Amygdala (tissue), 56 donors: ENCODE measurements at places on chromosomes 6 and 20.

DNA sequence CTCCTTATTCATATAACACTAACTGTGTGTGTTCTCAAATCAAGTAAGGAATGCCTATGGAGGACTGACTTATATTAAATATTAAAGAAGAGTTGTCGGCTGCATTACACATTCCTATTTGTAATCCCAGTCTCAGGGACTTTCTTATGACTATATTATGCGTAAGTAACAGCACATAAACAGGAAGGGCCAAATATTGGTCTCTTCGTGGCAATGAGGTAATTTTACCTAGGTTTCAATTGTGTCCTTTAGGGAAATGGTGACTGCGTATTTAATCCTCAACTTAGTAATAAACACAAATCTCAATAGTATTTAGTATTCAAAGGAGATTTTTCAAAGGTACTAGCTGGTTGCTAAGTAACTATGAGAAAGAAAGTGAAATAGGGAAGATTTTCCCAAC is 22.8 kb upstream of the EPM2A start:
- no peak for DNase-seq

DNA sequence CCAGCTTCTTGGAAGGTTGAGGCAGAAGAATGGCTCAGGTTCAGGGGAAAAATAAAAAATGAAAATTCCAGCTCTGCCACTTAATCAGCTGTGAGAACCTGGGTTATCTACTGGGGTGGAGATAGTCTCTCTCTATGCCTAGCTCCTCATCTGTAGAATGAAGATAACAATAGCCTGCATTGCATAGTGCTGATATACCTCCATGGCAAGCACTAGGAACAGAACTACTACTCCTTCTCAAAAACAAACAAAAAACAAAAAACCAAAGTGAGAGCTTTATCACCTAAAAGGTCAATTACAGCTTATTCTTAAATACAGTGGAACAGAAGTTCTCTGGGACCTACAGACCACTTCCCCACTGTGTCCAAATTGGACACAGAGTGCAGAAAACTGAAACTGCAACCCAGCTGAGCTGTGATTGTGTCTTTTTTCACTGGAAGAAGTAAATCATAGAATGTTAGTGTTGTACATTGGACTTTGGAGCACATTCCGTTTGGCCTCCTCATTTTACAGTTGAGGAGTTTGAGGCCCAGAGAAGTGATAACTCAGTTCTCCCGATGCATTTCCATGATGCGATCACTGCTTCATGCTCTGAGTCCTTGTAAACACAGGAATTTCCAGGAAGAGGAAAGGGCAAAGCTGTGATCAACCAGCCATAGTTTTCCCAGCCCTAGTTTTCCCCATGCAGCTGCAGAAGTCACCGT is 23.3 kb downstream of the MTFR2 start:
- no peak for DNase-seq

GRCh38 chr20:35273449-35274171 is 4.3 kb downstream of the MMP24OS start:
- DNase-seq = peak; percentile 19

DNA sequence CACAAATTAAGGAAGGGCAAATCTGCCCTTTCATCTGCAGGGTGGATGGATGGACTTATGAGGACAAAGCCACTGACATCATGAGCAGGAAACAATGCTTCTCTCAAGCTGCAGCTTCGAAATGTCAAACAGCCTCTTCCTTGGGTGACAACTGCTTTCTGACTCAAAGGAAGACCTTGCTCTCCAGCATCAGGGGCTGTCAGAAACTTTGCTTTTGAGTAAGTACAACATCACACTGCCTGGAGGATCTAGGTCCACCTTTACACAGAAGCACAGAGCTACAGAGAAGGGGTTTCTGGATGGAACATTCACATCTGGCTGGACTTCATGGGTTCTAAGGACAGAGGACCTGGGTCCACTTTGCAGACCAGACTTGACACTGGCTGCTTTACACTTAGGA is 5.9 kb downstream of the CST1 start:
- DNase-seq = no peak

DNA sequence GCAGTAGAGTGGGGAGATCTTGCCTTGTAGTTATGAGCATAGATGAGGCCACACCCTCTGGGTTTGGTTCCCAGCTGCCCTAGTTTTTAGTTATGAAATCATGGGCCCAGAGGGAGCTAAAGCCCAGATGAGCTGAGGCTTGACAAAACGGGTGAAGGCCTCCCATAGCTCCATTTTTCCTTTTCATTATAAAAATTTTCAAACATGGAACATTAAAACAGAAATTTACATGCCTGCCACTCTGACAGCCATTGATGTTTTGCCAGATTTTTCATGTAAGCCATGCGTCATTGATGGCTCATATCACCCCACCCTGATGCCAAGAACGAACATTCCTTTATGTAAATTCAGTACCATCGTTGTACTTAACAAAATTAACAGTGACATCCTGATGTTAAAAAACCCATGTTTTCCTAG is 67.9 kb downstream of the IGF2R start:
- DNase-seq = no peak

DNA sequence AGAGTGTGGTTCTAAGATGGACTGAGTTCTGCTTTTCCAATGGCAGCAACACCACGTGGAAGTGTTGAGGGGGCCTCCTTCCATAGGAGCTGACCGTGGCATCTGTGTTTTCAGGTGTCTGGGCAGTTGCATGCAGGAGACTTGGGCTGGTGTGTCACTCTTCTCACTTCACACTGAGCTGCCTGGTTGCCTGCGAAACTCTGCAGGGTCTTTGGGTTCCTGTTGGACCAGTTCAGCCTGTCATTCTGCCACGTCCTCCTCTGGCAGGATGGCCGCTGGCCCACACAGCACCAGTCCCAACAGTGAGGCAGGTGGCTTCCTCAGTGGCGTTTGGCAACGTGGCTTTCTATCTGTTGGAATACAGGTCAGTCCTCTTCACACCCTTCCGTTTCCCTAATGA is 16.1 kb upstream of the UNC93A start:
- DNase-seq = no peak

DNA sequence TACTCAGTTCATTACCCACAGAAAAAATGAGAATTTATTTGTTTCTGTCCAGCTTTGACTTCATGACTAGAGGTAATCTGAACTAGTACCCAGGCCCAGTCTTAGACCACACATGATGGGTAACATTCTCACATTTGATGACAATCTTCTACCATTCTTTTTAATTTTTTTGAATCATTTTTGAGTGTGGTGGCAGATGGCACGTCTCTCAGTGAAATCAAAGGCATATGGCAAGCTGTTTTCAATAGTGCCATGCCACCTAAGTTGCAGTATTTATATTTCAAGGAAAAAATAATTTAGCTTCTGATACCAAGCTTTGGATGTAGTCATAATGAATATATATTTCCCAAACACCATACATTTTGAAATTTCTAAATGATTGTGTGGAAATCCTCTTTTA is 88.8 kb upstream of the HS3ST5 start:
- no peak for DNase-seq

- DNase-seq = no peak
Observed at GRCh38 chr6:149488815-149489214, 4.0 kb upstream of the ZC3H12D start.
